RWPE1 (cell line): ENCODE measurements at places on chromosomes 3 and 15.

DNA sequence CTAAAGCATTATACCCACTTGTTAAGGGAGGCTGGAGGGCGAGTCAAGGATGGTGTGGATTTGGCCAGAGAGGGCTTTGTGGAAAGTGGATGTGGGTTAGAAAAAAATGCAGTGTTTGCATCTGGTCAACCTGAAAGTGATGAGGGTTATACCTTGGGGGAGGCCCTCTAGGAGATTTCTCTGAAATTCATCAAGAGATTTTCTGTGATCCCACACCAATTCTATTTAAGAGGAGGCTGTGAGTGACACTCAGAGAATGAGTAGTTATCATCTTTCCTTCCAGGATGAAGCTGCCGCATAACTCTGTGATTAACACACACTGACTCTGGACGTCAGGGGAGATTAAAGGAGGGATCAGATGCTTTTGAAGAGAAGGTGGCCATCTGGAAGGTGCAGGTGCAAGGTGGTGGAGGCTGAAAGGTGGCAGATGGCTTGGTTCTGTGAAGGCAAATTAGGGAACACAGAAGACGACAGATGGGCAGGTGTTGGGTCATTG, 54.8 kb downstream of the ANAPC13 start:
- DNase-seq = no peak

GRCh38 chr3:21464746-21465145, 286.3 kb downstream of the ZNF385D start:
- DNase-seq = no peak

- DNase-seq = no peak
These were observed 678.1 kb upstream of the CCDC54 start for GRCh38 chr3:106699122-106699521.

DNA sequence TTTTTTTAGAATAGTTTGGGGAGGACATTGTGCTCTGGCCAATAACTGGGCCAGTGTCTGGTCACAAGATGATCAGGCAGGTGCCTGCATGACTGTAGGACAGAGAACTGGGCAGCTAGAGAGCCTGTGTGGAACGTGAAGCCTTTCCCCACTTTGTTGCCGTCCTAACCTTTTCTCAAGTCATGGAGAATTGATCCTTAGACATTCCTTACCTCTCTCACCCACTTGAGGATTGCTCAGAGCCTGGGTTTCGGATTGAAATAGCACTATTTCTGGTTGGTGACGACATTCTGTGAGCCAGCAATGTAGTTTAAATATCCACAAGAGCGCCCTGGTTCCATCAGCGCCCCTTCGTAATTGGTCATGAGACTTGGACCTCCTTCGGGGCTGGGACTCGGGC, 138.4 kb downstream of the IGF1R start:
- no peak for DNase-seq

GRCh38 chr15:59894835-59895234, 109.3 kb upstream of the FOXB1 start:
- DNase-seq = no peak

DNA sequence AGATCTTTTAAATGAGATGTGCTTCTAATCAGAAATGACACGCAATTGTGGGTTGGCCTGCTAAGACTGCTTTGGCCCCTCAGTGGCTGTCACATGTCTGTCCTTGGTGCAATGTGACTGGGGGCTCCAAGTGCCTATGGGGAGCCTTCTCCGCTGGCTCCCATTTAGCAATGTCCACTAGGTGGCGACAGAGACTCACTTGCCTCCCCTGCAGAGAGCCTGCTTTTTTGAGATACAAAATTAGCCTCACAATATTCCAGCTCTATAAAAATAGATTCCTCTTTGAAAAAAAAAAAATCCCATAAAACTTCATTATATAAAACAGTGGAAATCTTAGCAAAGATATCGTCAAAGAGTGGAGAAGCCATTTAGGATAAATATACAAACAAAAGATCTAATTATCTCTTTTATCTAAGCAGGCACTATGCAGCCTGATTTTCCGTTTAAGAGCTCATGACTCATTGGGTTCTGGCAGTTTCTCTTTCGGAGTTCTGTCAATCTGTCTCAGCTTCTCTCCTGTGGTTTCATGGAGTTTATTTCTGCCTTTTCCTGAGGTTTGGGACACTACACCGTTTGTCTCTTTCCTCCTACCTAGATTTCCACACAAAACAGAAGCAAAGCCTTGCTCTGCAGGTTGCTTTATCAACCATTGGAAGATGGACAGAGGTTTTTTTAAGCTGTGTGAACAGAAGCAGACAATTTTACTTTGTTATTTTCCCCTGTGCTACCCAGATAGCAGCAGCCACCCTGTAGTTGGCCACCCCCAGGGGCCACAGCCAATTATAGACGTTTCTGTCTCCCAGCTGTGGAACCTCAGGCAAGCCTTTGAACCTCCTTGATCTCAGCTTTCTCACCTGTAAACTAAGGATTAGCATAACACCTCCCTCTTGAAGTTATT, 68.4 kb upstream of the TNFAIP8L3 start:
- DNase-seq = peak; percentile 90

GRCh38 chr15:41832875-41833274, 5.0 kb downstream of the JMJD7 start:
- DNase-seq = peak; percentile 98

DNA sequence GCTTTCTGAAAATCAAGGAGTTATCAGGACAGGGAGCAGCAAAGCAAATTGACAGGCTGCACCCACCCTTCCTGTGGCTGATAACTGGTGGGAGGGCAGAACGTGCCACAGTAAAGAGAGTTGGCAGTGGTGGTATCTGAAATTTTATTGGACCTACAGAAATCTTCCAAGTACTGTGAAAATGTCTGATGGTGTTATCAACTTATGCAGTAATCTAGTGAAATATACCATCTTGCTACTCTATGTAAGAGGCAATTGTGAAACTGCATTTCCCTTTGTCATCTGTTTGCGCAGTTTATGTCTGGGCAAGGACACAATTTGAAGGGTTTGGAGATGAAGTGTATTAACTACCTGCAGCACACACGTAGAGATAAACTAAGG, 1.5 kb downstream of the PLCL2 start:
- no peak for DNase-seq

GRCh38 chr3:56851966-56852884, 50.5 kb upstream of the ARHGEF3 start:
- DNase-seq = peak; percentile 31

- no peak for DNase-seq
These were observed 56.0 kb downstream of the CLEC3B start for GRCh38 chr3:45082142-45082538.

- no peak for DNase-seq
These were observed 3.5 kb upstream of the PLA2G4E start for GRCh38 chr15:42024303-42024702.

DNA sequence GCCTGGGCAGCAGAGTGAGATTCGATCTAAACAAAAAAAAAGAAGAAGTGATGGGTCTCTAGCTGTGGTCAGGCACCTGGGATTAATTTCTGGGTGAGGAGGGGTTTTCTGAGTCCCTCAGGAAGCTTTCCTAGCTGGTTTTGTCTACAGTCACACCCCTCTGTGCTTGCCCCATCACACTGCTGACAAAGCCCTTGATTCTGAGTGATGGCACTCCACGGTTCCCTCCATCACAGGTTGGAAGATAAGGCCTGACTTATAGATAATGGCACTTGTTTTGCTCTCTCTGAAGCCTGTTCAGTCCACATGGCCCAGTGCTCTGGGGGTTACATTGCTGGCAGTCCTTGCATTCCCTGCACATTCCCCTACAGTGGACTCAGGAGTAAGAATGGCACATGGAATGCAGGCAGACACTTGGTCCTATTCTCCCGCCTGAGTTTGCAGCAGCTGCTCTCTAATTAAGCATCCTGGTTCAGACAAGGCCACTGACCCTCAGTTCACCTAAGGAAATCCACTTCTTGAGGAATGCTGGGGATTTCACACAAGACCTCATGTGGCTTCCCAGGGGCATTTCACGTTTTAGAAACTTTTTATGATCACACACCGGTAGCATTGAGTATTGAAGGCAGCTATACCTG, 81.0 kb upstream of the NMNAT3 start:
- no peak for DNase-seq

GRCh38 chr3:146247911-146248310, 3.0 kb downstream of the PLSCR4 start:
- DNase-seq = no peak

GRCh38 chr15:31261266-31262142, 65.1 kb upstream of the KLF13 start:
- no peak for DNase-seq
